ENCODE measurements at places on chromosomes 7 and 10. TPM values are rescaled to one million over a fixed set of nuclear protein-coding genes. Genes with fewer than 3 reads are reported as not detected.

HELLS gene
- 31.9 TPM for total RNA-seq

NMT2 gene
- 35.7 TPM for total RNA-seq

ZNF679 gene
- not detected for total RNA-seq

TRIM74 gene
- total RNA-seq: not detected

TMEM176B gene
- total RNA-seq: not detected

KLF14 gene
- total RNA-seq: 0.13 TPM

HACD1 gene
- total RNA-seq: 37.4 TPM

CLDN4 gene
- total RNA-seq: 0.52 TPM

INMT gene
- total RNA-seq: 0.65 TPM

STK32C gene
- total RNA-seq: 9.1 TPM

NUTM2B gene
- total RNA-seq: under 0.01 TPM

STEAP4 gene
- 270 TPM for total RNA-seq

CYP26C1 gene
- 0.26 TPM for total RNA-seq

GFRA1 gene
- 22.7 TPM for total RNA-seq

MBL2 gene
- not detected for total RNA-seq

LRRTM3 gene
- total RNA-seq: not detected

OR2A12 gene
- under 0.01 TPM for total RNA-seq

MPP7 gene
- total RNA-seq: 9.9 TPM

CD36 gene
- not detected for total RNA-seq

GPR15LG gene
- total RNA-seq: not detected

TFEC gene
- total RNA-seq: 0.32 TPM

FAM170B gene
- not detected for total RNA-seq

HOXA1 gene
- 0.65 TPM for total RNA-seq

SSC4D gene
- 0.97 TPM for total RNA-seq

POLR2J2 gene
- total RNA-seq: 5.0 TPM

ASNS gene
- 69.6 TPM for total RNA-seq

EN2 gene
- not detected for total RNA-seq

SLC39A12 gene
- under 0.01 TPM for total RNA-seq

UCMA gene
- not detected for total RNA-seq

TWIST1 gene
- total RNA-seq: 105 TPM

OPN1SW gene
- total RNA-seq: not detected

FXYD4 gene
- not detected for total RNA-seq

CNTNAP2 gene
- not detected for total RNA-seq

GPR26 gene
- total RNA-seq: not detected

ANKRD7 gene
- 2.8 TPM for total RNA-seq

ZNF394 gene
- 34.2 TPM for total RNA-seq

NKX2-3 gene
- not detected for total RNA-seq

CTAGE8 gene
- total RNA-seq: 3.1 TPM

IFIT1B gene
- total RNA-seq: not detected

SH2B2 gene
- total RNA-seq: 2.5 TPM

ANKRD30A gene
- total RNA-seq: not detected

CPXM2 gene
- 52.1 TPM for total RNA-seq

ASZ1 gene
- not detected for total RNA-seq

FRMPD2 gene
- total RNA-seq: not detected

HOXA6 gene
- total RNA-seq: 8.8 TPM

ATOH7 gene
- not detected for total RNA-seq

INHBA gene
- 60.1 TPM for total RNA-seq
